ENCODE measurements at places on chromosomes 1 and 21. TPM values are rescaled to one million over a fixed set of nuclear protein-coding genes. Genes with fewer than 3 reads are reported as not detected.

The CLDN14 gene
- total RNA-seq, result 8.7 TPM

The PBX1 gene
- total RNA-seq, result 91.5 TPM

The MATN1 gene
- 0.13 TPM for total RNA-seq

The ATP6V1G3 gene
- 1.9 TPM for total RNA-seq

The CYYR1 gene
- total RNA-seq, result 23.4 TPM

The KIF21B gene
- total RNA-seq, result 5.6 TPM

The F13B gene
- total RNA-seq, result not detected

The FCAMR gene
- total RNA-seq, result 1.8 TPM

The ACOT11 gene
- total RNA-seq, result 24.6 TPM

The RGS1 gene
- total RNA-seq, result 50.2 TPM

The NLRP3 gene
- 4.0 TPM for total RNA-seq

The KRTAP12-2 gene
- not detected for total RNA-seq

The TDRD5 gene
- 0.47 TPM for total RNA-seq

The SLC26A9 gene
- 0.69 TPM for total RNA-seq

The S100A16 gene
- total RNA-seq, result 119 TPM

The JAM2 gene
- total RNA-seq, result 12.0 TPM

The HTR6 gene
- total RNA-seq, result not detected

The MMEL1 gene
- 4.0 TPM for total RNA-seq

The TAF1A gene
- 8.2 TPM for total RNA-seq

The SLAMF8 gene
- 12.0 TPM for total RNA-seq

The VCAM1 gene
- 539 TPM for total RNA-seq

The HOOK1 gene
- total RNA-seq, result 55.4 TPM

The MGST3 gene
- total RNA-seq, result 296 TPM

The KAZN gene
- total RNA-seq, result 60.8 TPM

The MX2 gene
- total RNA-seq, result 11.7 TPM

The KRTAP7-1 gene
- not detected for total RNA-seq

The SLAMF1 gene
- 3.3 TPM for total RNA-seq

The KRTAP19-3 gene
- not detected for total RNA-seq
